Activated CD8-positive, alpha-beta memory T cell treated with anti-CD3 and anti-CD28 coated beads for 4 hours (primary cell): ENCODE measurements at places on chromosomes 4 and X.

DNA sequence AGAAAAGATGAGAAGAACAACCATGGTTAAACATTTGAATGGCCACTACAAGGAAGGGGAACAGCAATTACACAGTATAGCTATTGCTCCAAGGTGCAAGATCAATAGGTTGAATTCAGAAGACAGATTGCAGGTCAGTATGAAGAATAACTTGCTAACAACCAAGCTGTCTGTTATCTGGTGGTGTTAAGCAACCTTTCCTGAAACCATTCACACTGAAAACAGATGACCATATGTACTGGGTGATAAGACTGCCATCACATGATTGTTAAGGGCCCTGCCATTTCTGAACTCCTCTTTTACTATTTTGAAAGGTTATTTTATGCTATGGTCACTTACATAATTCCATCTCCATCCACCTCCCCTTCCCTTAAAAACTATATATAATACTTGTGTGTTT is 6.8 kb downstream of the GABRA3 start:
- DNase-seq = no peak

GRCh38 chr4:27702730-27703431 is 842.2 kb downstream of the STIM2 start:
- DNase-seq = no peak

- no peak for DNase-seq
These were observed 65.4 kb downstream of the APBB2 start for GRCh38 chr4:41148931-41149330.

GRCh38 chr4:65668201-65669089 is 1.8 kb downstream of the EPHA5 start:
- DNase-seq = no peak

DNA sequence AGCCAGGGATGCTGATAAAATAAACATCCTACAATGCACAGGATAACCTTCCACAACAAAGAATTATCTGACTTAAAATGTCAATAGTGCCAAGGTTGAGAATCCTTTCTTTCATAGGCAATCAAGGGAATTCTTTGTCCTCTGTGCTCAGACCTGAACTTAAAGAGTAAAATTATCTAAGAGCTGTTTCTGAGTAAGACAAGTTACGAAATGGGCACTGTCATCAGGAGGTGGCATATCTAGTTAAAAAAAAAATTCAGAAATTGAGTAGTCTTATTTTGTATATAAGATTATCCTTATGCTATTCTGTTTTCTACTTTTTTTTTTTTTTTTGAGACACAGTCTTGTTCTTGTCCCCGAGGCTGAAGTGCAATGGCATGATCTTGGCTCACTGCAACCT is 3.3 kb upstream of the RAB33B start:
- DNase-seq = no peak

DNA sequence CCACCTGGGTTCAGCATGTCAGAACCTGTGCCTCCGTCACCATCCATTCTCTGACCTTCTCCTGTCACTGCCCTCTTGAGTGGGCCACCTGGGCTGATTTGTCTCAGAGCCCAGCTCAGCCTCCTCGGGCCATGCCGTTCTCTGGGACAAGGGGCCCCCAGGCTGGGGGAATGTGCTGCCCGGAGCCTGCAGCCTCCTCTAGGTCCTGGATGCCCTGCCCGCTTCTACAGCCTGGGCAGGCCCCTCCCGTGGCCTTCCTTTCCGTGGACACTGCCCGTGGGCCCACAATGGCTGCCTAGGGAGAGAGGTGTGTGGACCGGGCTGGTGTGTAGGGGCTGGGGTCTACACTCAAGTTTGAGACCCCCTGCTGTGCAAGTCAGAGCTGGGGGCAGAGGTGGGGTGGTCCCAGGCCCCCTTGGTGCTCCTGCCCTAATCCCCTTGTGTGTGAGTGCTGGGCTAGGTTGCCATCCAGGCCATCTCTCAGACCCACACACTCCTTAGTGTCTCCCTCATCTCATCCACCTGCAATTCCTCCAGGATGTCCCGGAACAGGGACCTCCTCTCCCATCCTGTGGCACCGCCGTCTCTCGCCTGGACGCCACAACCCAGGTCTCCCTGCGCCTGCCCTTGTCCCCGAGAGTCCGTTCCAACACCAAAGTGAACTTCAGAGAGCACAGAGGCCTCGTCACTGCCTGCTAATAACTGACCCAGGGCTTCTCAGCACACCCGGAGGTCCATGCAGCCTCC is 12.4 kb downstream of the PSAPL1 start:
- no peak for DNase-seq

- DNase-seq = no peak
These were observed 1.6 kb downstream of the MID2 start for GRCh38 chrX:107827030-107827831.

DNA sequence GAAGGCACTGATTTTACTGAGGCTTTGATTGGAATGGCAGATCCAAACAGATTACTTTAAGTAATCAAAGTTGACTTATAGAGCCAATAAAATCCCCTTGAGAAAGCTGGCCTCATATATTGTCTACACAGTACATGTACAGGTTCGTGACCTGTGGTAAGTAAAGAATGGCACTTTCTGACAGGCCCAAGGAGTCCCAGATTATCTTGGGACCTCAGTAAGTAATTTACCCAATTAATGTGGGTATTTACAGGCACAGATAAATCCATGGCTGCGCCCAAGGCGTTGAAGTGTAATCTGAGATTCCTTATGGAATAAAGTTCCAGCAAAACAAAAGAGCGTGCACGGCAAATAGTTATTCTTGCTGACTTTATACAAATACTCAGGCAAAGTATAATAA is 62.4 kb downstream of the PAGE2 start:
- DNase-seq = no peak

- DNase-seq = no peak
These were observed 85.9 kb downstream of the CASK start for GRCh38 chrX:41837270-41837944.

DNA sequence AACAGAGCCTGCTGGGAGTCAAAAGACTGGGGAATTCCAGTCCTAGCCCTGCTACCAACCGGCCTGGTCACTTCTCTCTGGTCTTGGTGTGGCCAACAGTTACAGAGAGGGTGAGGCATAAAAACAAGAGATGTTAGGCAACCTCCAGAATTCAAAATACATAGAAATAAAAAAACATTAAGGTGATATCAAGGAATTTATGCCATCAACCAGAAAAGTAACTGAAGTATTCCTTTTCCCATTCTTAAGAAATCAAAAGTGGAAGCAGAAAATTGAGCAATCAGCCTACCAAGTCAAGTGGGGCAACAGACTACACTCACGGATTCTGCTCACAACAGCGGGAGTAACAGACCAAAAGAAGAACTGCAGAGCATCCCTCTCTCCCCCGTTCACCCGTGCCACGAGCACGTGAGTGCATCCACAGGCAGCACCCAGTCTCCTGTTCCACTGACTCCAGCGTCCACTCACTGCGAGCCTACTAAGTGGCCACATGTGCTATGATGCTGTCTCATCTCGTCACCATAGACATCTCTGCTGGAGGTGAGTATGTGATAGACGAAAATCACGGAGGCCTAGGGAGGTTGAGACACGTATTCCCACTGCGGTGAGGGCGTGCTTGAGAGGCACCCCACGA is 29.3 kb downstream of the AFAP1 start:
- no peak for DNase-seq

GRCh38 chr4:48047896-48048295 is 31.3 kb downstream of the NIPAL1 start:
- DNase-seq = no peak

GRCh38 chrX:57655065-57655464 is 25.0 kb downstream of the NLRP2B start:
- DNase-seq = no peak

- no peak for DNase-seq
These were observed at the start of gene UCHL1 for GRCh38 chr4:41256740-41257256. Gene UCHL1, plus strand, starts transcription at chr4:41256928. Its CDS starts 49 bp downstream, at chr4:41256977.

DNA sequence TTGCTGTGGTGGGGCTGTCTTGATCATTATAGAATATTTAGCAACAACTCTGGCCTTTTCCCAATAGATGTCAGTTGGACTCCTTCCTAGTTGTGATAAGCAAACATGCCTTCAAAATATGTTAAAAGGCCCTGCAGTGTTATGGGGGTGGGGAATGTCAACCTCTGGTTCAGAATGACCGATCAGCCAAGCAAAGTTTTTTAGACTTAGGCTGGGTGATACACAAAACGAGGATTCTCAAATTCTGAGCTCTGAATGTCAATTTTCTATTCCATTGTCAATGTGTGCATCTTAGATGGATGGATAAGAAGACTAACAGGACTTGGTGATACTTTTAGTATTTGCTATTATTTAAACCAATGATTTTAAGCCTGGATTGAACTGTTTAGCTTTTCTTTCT is 940.0 kb upstream of the GRIA3 start:
- no peak for DNase-seq

- DNase-seq = no peak
These were observed 866.5 kb upstream of the INTU start for GRCh38 chr4:126766241-126766640.

GRCh38 chr4:21271439-21272052 is 571.3 kb downstream of the PACRGL start:
- no peak for DNase-seq

DNA sequence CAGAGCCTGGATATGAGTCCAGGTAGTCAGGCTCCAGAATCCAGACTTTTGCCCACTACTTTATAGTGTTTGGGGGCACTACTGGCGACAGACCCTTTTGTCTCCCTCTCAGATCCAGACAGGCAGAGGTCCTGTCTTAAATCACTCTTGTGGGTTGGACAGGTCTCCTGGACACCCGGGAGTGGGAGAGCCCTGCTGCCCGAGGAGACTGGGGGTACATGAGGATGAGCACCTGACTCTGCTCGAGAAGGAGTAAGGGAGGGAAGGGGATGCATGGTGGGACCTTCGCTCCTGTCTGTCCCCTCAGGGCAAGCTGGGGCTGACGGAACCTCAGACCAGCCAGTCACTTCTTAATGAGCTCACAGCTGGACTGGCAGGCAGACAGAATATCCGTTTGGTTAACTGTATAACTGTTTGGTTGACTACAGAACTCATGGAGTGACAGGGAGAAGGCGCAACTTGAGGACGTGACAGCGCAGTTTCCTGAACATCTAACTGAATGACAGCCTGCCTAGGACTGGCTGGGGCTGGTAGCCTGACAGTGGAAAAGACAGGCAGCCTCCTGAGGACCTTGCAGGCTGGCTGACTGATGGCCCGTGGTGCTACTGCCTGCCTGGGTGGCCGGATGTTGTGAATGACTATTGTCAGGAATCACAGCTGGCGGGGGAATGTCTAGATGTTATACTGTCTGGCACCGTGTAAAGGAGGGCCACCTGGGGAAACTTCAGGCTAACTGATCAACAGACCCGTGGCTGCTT is 1.6 kb upstream of the SUV39H1 start:
- no peak for DNase-seq

GRCh38 chr4:105805501-105806120 is 89.7 kb upstream of the NPNT start:
- no peak for DNase-seq

- no peak for DNase-seq
These were observed 316.8 kb upstream of the EMCN start for GRCh38 chr4:100834616-100835015.

DNA sequence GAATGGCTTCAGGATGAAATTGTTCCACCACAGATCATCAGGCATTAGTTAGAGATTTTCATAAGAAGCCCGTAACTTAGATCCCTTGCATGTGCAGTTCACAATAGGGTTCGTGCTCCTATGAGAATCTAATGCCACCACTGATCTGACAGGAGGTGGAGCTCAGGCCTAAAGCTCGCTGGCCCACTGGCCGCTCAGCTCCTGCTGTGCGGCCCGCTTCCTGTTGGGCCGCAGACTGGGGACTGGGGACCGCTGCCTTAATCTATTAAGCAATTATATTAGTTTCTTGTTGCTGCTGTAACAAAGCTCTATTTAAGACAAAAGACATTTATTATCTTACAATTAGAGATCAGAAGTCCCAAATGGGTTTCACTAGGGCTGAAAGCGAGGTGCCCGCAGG is 205.6 kb downstream of the LARP7 start:
- DNase-seq = no peak

- DNase-seq = no peak
These were observed 249.1 kb downstream of the GBA3 start for GRCh38 chr4:22941688-22942375.

DNA sequence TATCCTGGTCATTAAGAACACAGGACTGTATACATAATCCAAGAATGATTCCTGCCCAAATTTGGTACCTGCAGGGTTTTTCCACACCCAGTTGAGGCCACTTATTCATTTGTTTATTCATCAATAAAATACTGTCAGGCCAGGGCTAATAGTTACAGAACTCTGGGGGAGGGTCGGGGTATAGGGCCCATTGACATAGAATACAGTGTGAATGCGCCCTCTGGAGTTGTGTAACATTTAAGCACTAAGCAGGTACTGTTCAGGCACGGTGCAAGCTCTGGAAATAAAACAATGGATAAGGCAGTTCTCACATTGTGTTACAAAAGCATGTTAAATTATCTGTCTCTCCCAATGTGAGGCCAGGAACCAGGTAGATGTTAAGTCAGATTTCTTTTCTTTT is 30.8 kb upstream of the LRBA start:
- no peak for DNase-seq

DNA sequence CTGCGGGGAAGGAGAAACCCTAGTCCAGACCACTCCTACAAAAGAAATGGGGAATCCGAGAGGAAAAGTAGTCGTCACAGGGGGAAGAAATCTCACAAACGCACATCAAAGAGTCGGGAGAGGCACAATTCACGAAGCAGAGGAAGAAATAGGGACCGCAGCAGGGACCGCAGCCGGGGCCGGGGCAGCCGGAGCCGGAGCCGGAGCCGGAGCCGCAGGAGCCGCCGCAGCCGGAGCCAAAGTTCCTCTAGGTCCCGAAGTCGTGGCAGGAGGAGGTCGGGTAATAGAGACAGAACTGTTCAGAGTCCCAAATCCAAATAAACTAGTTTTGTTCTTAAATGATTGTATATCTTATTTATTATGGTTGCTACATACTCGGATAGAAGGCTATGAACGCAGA is 31.7 kb downstream of the AP1S2 start:
- DNase-seq = no peak

GRCh38 chrX:50905334-50905733 is 5.2 kb upstream of the BMP15 start:
- DNase-seq = no peak

- DNase-seq = no peak
These were observed 6.6 kb downstream of the GPRIN3 start for GRCh38 chr4:89301003-89301402.

GRCh38 chr4:126262665-126263064 is 947.9 kb downstream of the FAT4 start:
- DNase-seq = no peak

DNA sequence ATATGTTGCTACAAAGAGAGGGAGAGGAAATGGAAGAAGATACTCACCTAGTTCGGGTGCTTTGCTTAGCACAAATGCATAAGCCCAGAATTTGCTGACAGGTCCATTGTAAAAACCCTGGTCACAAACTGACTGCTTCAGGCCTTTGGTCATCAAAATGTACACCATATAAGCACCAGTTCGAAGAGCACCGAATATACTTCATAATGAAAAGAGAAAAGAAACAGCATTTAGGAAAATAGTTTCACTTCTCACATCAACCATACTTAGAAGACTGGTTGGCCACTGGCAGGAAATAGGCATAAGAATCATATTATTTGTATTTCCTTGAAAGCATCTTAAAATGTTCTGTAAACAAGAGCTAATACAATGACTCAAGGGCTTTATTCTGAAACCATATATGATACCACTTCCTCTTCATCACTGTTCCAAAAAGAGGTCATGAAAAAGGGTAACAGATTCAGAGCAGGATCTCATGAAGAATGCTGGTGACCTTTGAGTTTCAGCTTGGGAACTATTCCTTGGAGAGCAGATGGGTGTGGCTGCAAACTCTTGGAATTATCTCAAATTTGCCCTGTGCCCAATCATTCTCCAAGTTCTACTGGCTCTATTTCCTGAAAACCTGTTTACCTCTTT is 138.7 kb downstream of the ELOVL6 start:
- DNase-seq = no peak
